Glomerular endothelial cell (primary cell): ENCODE measurements at places on chromosomes 11 and 22.

GRCh38 chr11:93530468-93530826 is 12.7 kb downstream of the SMCO4 start:
- no peak for DNase-seq

DNA sequence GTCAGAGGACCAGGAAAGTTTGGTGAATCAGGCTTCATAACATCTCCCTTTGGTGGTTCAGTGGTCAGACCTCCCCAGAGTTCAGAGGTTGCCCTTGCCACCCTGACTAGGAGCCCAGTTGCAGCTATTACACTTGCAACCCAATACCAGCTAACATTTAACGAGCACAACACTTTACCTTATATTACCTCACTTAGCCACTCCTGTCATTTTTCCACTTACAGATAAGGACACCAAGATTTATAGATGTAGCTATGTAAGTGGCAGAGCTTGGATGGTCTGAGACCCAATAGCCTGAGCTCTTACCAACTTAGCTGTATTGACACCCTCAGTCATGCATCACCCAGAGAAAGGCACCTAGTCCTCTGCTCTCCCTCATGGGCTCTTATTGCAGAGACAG is 234.7 kb downstream of the INSC start:
- no peak for DNase-seq

DNA sequence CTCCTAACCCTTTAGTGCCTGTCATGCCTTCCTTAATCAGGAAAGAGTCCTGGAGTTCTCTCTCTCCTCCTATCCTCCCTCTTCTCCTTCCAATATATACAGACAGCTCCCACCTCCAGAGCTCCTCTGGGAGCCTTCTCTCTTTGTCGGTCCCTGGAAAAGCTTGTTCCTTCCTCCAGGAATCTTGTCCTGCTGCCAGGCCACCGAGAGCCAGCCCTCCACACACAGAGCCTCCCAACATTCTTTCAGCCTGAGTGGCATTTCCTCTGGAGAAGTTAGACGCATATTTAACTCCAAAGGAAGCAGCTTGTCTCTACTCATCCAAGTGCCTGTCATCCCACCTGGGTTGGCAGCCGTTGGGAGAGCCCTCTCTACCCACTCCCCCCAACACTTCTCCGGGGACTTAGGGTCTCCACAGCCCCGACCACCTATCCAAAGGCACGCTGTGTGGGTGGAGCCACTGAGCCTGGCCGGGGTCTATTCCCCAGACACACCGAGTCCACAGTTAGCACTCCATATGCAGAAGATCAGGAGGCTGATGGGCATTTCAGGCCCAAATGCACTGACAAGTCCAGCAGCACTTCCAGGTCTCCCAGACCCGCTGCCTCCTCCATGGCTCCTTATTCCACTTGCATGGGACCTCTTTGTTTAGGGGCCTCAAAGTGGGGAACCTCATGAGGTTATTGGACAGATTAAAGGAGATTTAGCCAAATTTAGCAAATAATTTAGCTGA is 31.1 kb downstream of the DKK3 start:
- DNase-seq, result no peak

- DNase-seq, result no peak
Observed at GRCh38 chr11:9625728-9626127, 38.1 kb upstream of the SWAP70 start.

DNA sequence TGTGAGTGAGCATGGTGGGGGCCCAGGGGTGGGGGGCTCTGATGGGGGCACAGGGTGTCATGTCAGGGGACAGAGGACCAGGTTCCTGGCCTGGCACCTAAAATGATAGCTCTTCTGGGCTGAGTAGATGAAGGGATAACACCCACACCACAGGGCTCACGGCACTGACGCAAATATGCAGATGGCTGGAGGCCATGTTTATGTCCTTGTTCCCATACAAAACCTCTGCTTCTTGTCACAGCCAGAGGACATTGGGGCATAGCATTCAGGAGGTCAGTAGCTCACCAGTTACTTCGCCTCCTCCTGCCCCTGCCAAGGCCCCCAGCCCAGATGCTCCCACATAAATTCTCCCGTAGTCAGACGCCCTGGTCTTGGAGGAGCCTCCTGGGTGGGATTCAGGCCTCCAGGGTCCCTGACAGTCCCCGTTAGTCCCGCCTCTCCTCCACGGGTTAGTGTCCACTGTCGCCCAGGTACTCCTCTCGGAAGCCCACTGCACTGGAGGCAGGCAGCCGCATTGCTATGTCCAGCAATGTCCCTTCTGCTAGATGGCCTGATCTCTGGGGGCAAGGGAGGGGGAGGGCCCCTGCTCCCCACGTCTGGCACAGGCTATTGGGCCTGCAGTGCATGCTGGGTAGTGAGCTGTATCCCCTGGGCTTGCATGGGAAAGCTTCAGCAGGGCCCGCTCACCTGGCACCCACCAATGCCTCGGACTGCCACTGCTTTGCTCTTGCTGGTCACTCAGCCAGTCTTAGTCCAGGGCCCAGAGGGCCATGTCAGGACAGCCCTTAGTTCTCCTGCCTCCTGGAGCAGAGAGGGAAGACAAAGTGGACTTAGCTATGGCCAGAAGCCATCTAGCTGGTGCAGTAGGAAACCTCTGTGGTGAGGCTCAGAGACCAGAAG is 75.6 kb upstream of the MYOD1 start:
- no peak for DNase-seq

DNA sequence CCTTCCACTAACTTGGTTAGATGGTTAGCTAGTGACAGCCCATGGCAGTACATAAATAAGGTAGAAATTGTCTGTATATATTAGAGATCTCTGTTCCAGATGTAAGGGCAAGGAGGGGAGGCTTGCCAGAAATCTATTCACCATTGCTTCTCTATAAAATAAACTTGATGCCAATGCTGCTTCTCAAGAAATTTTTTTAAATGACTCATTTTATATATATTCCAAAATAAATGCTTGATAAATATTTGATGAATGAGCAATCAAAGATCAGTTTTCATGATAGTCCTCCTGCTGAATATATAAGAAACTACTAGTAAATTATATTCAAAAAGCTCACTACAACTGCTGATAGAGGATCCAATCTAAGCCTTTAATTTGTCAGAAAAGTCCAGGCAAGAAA is 710.6 kb upstream of the CCDC179 start:
- no peak for DNase-seq

GRCh38 chr11:36441610-36442208 is 68.4 kb downstream of the TRAF6 start:
- no peak for DNase-seq

GRCh38 chr11:69434471-69434931 is 47.0 kb upstream of the LINC01488 start:
- DNase-seq, result no peak

DNA sequence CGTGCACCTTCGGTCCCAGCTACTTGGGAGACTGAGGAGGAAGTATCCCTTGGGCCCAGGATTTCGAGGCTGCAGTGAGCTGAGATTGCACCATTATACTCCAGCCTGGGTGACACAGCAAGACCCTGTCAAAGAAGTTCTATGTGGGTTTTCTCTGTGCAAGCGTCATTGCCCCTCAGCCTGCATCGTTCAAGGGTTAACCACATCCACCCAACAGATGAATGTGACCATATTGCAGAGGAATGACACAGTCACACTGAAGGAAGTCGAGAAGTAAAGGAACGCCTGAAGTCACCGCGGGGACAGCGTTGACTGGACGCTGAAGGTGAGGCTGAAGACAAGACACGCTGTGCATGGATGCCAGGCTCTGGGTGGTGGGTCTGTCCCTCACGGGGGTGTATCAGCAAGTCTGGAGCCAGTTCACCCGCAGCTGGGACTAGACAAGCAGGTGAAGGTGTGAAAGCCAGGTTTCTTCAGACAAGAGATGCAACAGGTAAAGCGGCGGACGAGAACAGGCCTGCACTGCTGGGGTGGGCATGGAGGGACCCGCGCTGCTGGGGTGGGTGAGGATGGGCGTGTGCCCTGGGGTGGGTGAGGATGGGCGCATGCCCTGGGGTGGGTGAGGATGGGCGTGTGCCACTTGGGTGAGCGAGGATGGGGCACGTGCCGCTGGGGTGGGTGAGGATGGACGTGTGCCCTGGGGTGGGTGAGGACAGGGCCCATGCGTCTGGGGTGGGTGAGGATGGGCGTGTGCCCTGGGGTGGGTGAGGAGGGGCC is 36.5 kb upstream of the TOLLIP start:
- no peak for DNase-seq

DNA sequence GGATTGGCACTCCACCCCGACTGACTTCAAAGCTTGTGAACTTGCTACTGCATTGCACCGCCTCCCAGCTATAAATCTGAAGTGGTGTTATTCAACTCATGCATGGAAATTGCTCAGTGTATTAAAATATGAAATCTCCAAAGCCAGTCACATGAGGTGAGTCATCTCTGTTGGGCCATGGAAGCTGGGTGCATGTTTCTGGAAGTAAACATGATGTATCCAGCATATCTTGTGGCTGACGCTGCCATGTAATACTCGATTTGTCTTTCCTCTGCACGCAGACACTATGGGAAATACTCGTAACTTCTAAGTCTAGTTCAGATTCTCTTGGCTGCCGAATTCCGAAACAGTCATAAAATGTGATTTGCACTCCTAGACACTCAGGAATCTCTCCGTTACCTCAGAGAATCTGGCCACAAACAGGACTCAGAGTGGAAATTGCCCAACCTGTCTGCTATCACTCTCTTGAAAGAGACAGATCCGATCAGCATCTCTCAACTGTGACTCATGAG is 154.9 kb upstream of the MPPED2 start:
- no peak for DNase-seq

DNA sequence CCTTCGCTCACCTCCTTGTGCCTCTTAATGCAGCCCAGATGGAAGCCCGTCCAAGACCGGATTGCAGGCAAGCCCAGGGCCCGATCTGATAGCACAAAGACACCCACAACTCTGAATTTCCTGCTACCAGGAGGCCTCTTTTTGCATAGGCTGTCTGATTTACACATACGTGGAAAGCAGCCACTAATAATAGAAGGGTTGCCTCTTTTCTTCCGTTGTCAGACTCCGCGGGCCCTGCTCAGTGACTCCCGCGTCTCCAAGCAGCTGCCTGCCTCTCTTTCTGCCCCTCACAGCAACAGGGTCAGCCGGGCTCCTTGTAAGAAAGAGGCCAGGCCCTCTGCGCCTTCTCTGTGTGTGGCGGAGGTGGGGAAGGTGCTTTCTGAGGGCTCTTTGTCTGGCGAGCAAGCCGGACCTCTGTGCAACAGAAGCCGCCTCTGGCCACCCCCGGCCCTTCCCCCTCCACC is 26.7 kb downstream of the FLI1 start:
- DNase-seq, result no peak

DNA sequence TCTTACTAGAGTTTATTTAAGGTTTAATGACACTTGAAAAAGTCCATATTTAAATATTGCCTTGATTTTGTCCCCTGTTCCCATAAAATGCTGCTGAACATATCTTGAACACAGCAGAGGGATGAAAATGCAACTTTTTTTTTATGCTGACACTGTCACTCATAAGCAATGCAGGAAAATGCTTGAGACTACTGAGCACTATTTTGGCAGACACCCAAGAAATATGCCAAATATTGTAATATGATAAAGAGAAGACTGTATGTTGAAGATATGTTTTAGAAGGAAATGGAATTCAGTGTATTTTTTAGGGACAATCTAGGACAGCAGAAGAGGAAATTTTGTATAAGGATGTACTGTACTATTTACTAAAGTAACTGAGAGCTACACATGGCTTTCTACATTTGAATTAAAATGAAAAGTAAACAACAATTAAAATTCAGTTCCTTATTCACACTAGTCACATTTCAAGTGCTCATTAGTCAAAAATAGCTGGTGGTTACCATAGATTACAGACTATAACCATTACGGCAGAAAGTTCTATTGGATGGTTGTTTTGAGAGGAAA is 58.6 kb downstream of the LRRC4C start:
- DNase-seq, result no peak

DNA sequence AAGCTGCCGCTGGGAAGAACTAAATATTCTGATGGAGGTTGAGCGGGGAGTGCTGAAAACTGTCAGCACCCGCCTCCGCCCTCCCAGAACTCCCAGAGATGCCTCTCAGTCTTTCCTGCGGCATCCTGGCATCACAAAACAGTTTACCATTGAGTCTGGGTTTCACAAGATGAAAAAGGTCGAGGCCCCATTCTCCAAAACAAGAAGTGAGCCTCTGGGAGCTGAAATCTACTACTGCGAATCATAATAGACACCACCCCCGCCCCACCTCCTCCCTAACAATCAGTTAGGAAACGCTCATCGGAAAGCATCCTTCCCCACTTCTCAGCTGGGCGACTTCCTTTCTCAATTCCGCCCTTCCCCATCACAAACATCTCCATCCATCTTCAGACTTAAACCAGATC is 1.0 kb downstream of the SUN2 start:
- DNase-seq, result no peak

- DNase-seq, result peak; percentile 51
Observed at GRCh38 chr22:20319745-20320658, at the start of gene DGCR6L. Gene DGCR6L, minus strand, starts transcription at chr22:20320060. Its CDS starts 72 bp downstream, at chr22:20319988.
